H9 (cell line): ENCODE measurements at places on chromosomes 4 and X. TPM values are rescaled to one million over a fixed set of nuclear protein-coding genes. Genes with fewer than 3 reads are reported as not detected.

DNA sequence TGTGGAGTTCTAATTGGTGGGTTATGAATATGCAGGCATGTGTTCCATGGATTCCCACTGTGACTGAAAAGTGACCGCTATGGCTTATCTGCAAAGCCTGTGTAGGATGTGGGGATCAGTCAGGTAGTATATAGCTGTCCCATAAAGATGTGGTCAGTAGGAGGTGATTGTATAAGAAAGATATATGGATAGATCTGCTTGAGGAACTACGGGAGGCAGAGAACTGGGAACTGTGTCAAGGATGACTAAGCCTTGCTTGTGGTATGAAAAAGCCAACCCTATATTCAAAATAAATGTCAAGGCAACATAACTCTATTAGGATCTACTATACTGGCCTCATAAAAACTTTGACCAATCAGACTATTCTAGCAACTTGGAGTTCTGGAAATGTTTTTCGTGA lies 185.2 kb downstream of the KLHL4 start:
- DNase-seq, result no peak

GRCh38 chr4:133146574-133147241 lies 2.4 kb upstream of the PCDH10 start:
- peak; percentile 82 for DNase-seq

DNA sequence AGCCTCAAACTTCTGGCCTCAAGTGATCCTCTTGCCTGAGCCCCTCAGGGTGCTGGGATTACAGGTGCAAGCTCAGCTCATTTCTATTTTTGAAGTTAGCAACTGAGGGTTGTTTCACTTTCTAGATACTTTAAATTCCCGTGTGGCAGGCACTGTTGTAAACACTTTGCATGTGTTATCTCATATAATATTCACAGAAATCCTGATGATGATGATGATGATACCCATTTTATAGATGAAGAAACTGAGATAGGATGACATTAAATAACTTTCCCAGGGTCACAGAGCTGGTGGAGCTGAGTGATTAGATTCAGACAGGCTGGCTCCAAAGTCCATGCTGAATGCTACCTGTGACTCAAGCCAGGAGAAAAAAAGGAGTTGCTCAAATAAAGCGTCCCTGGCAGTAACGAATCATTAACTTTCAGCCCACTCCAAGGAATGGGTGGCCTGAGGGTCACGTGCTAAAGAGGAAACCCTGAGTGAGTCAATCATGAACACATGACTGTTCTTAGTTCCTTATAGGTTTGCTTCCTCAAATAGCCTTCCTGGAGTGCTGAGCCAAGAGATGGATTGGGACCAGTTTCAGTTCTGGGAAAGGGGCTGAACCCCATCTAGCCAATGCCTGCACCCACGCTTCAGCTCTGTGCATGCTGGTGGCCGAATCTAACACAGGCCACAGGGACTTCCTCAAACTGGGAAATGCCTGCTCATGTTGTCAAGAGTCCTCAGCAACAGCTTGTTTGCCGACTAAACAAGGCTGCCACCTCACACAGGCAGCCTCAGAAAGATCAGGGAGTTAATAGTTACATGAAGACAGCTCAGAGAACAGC lies 52.8 kb downstream of the RBM47 start:
- DNase-seq, result no peak

- DNase-seq, result no peak
These were observed 64.0 kb downstream of the GPRASP3 start for GRCh38 chrX:102784550-102784949.

GRCh38 chr4:71540749-71541269 lies 202.0 kb downstream of the SLC4A4 start:
- DNase-seq, result no peak

- no peak for DNase-seq
These were observed 167.5 kb downstream of the DCTD start for GRCh38 chr4:182749667-182750167.

- no peak for DNase-seq
These were observed 78.0 kb downstream of the PHOX2B start for GRCh38 chr4:41670530-41670929.

DNA sequence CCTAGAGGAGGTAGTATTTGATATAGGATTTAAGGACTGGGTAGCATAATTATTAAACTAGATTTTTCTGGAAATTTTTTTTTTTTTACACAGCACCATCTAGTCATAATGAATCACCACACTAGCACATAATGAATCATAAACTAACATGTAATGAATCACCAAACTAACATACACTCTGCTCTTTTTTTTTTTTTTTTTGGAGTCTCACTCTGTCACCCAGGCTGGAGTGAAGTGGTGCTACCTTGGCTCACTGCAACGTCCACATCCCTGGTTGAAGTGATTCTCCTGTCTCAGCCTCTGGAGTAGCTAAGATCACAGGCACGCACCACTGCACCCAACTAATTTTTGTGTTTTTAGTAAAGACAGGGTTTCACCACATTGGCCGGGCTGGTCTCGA lies 92.5 kb downstream of the FAM13A start:
- DNase-seq, result no peak

- DNase-seq, result no peak
These were observed 7.2 kb upstream of the C1QTNF7 start for GRCh38 chr4:15420642-15421041.

Gene RAB33A
- 0.59 and 0.92 TPM in 2 replicates for total RNA-seq

Gene SCRG1
- total RNA-seq, result not detected in 2 replicates

Gene ARSH
- not detected in 2 replicates for total RNA-seq

Gene CYTL1
- 1.4 and 1.7 TPM in 2 replicates for total RNA-seq

Gene MTNR1A
- 0.57 and 0.97 TPM in 2 replicates for total RNA-seq
